COR-L47 (cell line): ENCODE measurements at places on chromosomes 6 and 20.

DNA sequence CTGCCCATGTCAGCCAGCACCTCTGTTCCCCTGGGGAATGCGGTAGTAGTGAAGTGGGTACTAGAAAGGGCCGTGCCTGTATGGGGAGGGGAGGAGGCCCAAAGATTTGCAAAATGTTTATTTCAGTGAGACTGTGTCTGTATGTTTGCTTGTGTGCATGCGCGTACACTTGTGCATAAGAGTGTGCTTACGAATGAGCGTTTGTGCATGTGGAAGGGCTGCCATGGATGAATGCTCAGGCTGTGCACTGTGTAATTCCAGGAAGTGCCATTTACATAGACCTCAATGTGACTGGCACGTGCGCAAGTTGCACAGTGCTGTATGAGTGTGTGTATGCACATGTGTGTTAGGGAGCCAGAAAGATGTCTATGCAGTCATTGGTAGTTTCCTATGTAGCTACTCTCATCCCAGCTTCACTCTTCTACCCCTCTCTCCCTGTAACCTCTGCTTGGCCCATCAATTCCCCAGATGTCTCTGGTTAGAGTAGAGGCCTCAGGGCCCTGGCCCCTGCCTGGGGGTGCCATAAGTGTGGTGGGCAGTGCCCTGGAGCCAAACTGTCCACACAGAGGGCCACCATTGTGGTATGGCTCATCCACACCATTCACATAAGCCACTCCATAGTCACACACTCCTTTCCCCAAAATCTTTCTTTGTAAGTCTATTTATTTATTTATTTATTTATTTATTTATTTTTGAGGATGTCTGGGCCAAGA lies 26.8 kb upstream of the SLC22A7 start:
- no peak for DNase-seq

- no peak for DNase-seq
These were observed 165.4 kb downstream of the TAF4 start for GRCh38 chr20:61900011-61900944.

GRCh38 chr6:75102301-75102700 lies 103.6 kb downstream of the COL12A1 start:
- DNase-seq: no peak

- no peak for DNase-seq
These were observed 429.9 kb downstream of the CD83 start for GRCh38 chr6:14547284-14547998.

GRCh38 chr6:727856-728255 lies 34.9 kb upstream of the EXOC2 start:
- no peak for DNase-seq

DNA sequence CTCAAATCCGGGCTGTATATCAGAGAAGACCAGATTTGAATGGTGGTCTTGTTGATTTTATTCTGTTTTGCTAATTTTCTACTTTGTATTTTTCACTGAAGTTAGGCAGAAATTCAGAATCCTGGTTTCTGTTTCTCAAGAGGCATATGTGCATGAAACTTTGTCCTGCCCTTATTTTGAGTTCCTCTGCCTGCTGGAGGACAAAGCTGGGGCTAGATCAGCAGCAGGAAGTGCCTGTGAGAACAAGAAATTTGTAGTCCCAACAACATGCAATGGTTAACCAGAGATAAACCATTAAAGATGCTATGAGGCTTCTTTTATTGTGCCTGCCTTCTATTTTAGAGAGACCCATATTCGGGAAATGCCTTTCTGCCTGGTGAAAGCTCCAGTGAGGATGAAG lies 37.1 kb downstream of the BEND6 start:
- no peak for DNase-seq

DNA sequence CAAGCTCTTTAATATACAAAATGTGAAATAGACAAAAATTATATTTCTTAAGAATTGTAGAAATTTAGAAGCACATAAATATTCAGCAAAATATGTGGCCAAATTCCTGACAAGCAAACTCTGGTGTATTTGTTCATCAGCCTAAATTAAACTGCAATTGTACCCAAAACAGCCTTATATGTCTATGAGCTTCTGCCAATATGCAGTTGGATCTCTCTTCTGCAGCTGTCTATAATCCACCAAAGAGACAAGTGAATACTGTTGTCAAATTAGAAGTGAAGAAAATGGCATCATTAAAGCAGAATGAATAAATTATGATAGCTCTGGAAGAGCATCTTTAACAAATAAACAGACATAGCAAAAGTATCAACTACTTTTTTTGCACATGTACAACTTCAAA lies 755.7 kb downstream of the GRIK2 start:
- no peak for DNase-seq

GRCh38 chr20:64277571-64278316 lies 22.2 kb downstream of the PCMTD2 start:
- no peak for DNase-seq
